ENCODE measurements at places on chromosomes 1 and 21.
A peak's percentile ranks its signal among the peaks of the same experiment; 100 is the strongest.

GRCh38 chr1:18929686-18930085, 26.8 kb downstream of the IFFO2 start:
- DNase-seq = no peak

GRCh38 chr1:114033961-114034360, 54.7 kb downstream of the OLFML3 start:
- DNase-seq = no peak

GRCh38 chr1:78375996-78376395, 114.8 kb upstream of the PTGFR start:
- DNase-seq = no peak

- DNase-seq = no peak
These were observed 200.0 kb downstream of the PTPRU start for GRCh38 chr1:29436181-29436785.

- peak; percentile 42 for DNase-seq
These were observed 28.9 kb downstream of the OBSCN start for GRCh38 chr1:228236744-228237143.

- DNase-seq = no peak
These were observed 57.0 kb downstream of the VWA5B1 start for GRCh38 chr1:20347699-20348098.

GRCh38 chr21:27244352-27244751, 277.5 kb upstream of the ADAMTS5 start:
- no peak for DNase-seq

GRCh38 chr1:6801199-6801598, 15.9 kb downstream of the CAMTA1 start:
- no peak for DNase-seq

- DNase-seq = no peak
These were observed 4.0 kb upstream of the ASPM start for GRCh38 chr1:197150336-197151005.

DNA sequence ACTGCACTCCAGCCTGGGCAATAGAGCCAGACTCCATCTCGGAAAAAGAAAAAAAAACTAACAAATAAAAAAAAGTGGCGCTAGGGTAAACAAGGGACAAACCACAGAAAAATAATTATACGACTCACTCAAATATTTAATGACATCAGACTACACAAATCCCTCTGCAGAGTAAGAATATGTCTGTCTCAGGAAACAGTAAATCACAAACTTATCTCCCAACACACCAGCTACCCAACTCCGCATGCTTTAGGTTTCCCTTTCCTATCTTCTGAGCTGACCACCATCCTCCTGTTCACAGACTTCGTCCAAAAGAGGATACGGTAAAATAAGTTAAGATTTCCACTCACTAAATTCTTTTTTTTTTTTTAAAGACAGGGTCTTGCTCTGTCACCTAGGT, 16.2 kb downstream of the WDR47 start:
- DNase-seq = no peak

GRCh38 chr1:97693601-97694000, 227.2 kb downstream of the DPYD start:
- DNase-seq = no peak

DNA sequence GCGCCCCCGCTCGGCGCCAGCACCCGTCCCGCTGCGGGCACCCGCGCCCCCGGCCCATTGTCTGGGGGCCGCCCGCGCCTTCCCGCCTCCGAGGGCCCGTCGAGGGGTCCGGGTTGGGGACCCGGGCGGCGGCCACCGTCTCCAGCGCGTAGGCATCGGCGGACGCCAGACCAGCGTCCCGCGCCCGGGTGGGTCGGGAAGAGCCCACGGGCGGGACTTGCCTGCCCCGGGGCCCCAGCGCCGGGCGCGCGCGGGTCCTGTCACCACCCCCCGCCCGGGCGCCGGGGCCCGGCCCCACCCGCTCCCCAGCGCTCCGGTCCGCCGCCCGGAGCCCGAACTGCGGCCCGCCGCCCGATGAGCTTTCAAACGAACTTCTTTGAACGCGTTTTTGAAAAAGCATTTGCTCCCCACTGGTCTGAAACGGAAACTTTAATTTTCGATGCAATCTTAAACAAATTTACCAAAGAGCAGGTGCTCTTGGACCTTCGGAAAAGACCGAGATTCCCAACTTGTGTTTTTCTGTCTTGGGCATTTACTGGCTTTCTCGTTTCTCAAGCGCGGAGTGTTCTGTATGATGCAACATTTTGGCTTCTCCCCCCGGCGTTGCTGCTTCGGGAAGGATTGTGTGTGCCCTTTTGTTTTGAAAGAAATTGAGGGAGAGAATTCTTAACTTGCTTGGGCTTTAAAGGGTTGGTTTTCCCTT, 615 bp downstream of the CLIC4 start:
- DNase-seq = peak; percentile 30

GRCh38 chr1:172376431-172376830, 44.1 kb upstream of the C1orf105 start:
- DNase-seq = no peak

DNA sequence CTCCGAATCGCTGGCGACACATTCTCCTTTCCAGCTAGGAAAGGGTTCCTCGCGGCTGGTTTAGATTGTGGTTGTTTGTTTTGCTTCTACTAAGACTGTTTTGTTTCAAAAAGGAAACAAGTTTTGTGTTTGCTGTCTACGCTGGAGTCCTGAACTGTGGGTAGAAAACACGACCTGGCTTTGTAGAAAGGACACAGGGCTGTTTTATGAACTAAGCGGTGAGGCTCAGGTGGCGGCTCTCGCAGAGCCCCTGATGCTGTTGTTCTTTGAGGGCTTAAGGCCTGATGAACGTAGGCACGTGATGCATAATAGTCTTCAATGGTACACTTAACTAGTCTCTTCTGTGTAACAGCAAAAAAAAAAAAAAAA, 27.0 kb upstream of the FHAD1 start:
- no peak for DNase-seq

- no peak for DNase-seq
These were observed 13.5 kb upstream of the AHDC1 start for GRCh38 chr1:27617420-27617819.

DNA sequence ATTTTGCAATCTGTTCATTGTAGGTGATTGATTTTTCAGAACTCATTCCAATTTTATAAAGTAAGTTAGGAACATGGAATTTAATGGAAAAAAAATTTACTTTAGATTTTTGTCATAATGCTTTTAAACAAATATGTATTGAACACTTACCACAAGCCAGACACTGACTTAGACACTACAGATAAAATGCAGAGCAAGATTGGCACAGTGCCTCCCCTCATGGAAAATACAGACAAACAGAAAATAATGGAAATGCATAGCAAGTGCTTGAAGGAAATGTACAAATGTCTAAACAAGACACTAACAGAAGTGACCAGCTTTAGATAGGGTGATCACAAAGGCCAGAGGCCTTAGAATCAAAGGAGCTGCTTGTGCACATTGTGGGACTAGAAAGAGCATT, 260.5 kb upstream of the ADGRL2 start:
- DNase-seq = no peak

DNA sequence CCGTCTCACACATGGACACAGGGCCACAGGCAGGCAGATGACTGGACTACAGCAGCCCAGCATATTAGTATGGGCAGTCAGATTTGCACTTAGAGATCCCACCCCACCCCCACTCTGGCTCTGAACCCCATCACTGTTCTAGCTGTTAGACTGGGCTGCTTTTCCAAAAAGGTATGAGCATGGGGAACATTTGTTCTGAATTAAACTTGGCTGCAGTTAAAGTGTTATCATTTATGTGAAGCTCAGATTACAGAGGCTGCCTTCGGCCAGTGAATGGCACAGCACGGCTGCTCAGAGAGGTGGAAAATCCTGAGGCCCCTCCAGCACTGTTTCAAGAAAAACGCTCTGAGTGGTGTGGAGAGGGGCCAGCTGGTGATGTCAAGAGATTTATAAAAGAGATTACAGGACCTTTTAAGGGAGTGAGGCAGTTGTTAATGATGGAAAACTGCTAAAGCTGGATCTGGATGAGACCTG, 6.9 kb upstream of the NOS1AP start:
- no peak for DNase-seq

- no peak for DNase-seq
These were observed 31.2 kb upstream of the PALMD start for GRCh38 chr1:99614728-99615127.

All from activated naive CD8-positive, alpha-beta T cell treated with anti-CD3 and anti-CD28 coated beads, Interleukin-2, amount 50 U/mL, for 24 hours (primary cell).